Left renal cortex interstitium (tissue), 4 donors: ENCODE measurements at places on chromosomes 1 and 21.

GRCh38 chr1:153392258-153392657 lies 1.4 kb upstream of the S100A8 start:
- no peak for DNase-seq

- DNase-seq, result no peak
Measured at GRCh38 chr1:212514056-212514614, 81.4 kb downstream of the NENF start.

GRCh38 chr1:25456502-25456901 lies 25.8 kb downstream of the MACO1 start:
- no peak for DNase-seq

- DNase-seq, result no peak
Measured at GRCh38 chr1:12339811-12340543, 110.1 kb downstream of the VPS13D start.

GRCh38 chr1:36425791-36426190 lies 24.5 kb downstream of the OSCP1 start:
- DNase-seq, result no peak

GRCh38 chr1:59163268-59164092 lies 133.4 kb upstream of the FGGY start:
- no peak for DNase-seq

DNA sequence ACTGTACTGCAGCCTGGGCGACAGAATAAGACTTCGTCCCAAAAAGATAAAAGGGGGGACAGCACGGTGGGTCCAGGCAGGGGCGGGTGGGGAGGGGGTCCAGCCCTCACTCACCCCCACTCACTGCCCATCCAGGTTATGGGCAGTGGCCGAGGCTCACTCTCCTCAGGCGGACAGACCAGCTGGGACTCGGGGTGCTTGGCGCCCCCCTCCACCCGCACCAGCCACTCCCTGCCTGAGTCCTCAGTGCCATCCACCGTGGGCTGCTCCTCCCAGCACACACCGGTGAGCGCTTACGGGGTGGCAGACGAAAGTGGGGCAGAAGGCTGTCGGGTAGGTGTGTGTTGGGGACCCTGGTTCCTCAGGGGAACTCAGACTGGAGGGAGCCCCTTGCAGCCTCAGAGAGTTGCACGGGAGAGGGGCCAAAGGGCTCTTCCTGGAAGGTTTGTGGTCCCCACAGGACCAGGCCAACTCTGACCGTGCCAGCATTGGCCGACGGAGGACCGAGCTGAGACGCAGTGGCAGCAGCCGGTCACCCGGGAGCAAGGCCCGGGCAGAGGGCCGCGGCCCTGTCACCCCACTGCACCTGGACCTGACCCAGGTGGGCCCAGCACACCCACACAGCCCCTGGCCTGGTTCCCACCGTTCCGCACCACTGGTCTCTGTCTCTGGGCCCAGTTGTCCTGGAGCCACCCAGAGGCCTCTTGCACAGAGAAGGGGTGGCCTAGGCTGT lies 6.6 kb downstream of the PLEKHN1 start:
- no peak for DNase-seq

DNA sequence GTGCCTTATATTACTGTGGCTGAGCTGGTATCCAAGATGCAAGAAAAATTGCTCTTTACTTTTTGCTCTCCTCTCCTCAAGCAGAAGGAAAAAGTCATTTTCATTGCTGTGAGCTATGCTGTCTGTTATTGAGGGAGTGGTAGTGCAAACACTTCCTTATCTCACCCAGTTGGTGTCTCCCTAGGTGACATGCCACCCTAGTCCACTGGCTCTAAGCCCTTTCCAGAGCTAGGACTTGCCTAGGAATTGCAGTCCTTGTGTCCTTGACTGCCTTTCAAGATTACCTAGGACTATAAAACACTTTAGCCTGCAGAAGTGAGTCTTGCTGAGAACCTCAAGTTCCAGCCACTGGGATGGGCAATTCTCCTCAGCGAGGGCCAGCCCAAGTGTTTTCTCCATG lies 458.3 kb downstream of the MRPL39 start:
- DNase-seq, result no peak

DNA sequence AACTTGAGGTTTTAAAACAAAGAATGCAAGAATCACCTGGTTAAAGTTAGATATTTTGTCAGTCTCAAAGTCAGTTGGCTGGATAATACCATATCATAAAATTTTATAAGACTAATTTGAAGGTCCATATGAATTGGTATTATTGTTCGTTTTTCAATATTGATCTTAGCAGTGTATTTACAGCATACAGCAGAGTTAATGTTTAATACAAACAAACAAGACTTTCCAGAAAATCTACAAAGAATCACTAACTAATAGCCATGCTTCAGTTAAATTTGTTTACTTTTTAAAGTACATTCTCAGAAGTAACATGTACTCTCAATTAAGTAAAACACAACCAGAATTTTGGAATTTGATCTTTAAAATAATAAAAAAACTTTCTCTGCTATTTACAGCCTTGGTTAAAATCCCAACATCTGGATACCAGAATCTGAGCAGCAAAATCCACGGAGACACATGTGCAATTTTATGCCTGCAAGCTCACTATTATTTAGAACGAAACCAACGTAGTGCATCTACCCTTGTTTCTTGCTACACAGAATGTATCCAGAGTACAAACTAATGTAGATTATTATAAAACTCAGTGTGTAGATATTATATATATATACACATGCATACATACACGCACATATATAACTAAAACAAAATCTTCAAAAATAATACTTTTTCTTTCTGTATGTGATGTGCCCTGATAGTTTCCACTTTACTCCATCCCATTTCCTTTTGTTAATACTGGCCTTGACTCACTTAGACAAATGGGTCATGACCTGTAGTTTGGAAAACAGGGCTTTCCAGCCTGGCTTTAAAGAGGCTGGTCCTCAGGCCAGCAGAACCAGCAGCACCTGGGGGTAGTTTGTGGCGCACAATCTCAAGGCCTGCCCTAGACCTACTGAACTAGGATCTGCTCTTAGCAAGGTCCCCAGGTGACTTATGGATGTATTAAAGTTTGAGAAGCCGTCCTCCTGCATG lies 63.6 kb upstream of the ERG start:
- no peak for DNase-seq

GRCh38 chr21:39721885-39722284 lies 23.1 kb upstream of the IGSF5 start:
- no peak for DNase-seq

DNA sequence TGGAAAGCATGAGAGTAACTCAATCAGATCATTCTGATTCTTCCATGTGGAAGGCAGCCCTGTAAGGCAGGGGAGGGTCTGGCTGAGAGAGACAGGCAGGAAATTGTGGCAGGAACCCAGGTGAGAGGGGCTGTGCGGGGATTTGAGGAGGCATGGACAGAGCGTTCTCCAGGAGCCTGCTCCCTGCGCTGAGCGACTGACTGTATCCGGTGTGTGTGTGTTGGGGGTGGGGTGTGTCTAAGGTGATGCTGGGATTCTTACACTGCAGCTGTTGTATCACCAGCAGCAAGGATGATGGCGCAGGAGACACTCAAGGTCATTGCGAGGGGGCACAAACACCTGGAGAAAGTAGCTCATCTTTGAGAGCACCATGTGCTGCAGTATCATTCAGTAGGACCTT lies 128.5 kb downstream of the RHOU start:
- no peak for DNase-seq

DNA sequence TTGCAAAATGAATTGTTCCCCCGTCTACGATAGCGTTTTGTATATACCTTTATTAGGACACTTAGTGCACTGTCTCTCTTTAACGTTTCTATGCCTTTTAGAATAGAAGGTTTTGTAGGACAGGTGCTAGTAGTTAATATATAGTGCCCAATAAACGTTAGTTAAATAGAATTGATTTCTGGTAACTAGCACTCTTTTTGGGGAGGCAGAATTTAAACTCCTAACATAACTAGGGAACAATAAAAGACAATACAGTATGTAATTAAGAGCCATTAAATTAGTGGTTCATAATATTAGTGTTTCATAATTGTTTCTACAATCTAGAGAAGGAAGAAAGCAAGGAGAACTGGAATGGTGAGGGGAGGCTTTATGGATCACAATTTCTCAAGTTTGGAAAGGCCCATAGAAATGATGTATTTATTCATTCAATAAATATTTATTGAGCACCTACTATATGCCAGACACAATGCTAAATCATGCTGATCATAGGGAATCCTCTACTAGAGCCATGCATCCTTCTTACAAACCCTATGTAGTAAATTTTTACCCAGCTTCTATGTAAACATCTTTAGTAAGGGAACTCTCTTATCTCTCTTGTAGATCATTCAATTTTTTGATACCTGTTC lies 742 bp downstream of the POLR3GL start:
- DNase-seq, result no peak

DNA sequence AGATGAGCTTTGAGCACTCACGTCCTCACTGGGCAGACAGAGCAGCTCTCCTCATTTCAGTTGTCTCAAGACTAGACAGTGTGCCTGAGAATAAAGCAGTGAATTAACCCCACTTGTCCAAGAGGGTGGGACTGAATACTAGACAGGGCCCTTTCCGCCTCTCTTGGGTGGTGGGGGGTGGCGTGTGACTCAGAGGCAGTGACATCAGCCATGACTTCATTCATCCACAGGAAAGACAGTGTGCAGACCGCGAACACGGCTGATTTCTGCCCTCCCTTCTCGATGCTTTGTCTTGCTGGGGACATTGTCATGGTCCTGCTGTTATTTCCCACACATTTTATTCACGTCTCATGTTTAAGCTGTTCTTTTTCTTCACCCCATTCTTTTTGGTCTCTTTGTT lies 64.9 kb downstream of the FGGY start:
- no peak for DNase-seq

GRCh38 chr1:205316161-205316566 lies 5.4 kb downstream of the NUAK2 start:
- no peak for DNase-seq

- no peak for DNase-seq
Measured at GRCh38 chr1:235864931-235865525, 1.7 kb downstream of the LYST start.

DNA sequence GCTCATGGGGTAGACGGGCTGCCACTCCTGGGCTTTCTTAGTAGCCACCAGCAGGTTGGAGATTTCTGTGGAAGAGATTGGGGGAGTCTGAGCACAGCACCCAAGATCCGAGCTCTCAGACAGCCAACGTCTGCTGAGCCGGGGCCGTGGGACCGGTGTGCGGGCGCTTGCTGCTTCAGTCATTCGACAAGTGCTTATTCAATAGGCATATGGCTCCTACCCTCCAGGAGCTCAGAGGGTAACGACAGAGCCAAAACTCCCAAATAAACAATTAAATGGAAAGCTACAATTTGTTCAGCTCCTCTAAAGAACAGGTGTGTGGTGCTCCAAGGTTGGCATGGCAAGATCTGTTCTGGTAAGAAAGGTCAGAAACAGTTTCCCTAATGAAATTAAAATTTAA lies 106.0 kb downstream of the RAVER2 start:
- DNase-seq, result no peak

- no peak for DNase-seq
Measured at GRCh38 chr1:215360758-215361157, 206.3 kb upstream of the KCTD3 start.

DNA sequence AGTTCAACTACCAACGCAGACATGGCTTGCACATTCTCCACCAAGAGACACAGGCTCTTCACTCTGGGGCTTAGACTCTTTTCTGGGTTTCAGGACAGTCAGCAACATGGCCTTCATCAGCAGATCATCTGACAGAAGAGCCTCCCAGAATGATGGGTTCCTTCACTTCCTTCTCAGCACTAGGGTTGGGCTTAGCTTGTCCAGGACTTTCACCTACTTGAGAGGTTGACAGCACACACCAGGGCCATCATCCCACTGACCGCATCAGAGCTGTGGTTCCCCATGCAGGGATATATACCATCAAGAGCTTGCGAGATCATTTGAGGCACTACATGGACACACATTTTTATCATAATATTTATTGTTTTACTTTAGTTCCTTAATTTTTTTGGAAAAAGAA lies 10.4 kb upstream of the NCF2 start:
- DNase-seq, result no peak

DNA sequence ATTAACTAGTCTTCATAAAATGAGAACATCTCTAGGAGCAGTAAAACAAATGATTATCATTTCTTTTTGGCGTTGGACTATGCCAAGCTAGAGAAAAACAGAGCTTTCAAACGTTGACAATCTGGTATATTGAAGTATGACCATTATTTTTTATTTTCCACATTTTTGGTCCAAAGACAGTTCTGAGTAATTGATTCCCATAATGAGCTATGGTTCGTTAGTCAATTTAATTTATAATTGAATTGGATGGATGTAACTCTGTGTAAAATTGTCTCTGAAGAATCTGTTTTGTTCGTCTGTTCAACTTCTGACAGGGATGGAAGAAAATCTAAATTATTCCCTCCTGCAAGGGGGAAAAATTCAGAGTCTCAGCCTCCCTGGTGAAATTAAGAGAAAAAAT lies 234.5 kb downstream of the LMO4 start:
- no peak for DNase-seq

- DNase-seq, result no peak
Measured at GRCh38 chr21:32163386-32163785, 115.5 kb downstream of the MIS18A start.

DNA sequence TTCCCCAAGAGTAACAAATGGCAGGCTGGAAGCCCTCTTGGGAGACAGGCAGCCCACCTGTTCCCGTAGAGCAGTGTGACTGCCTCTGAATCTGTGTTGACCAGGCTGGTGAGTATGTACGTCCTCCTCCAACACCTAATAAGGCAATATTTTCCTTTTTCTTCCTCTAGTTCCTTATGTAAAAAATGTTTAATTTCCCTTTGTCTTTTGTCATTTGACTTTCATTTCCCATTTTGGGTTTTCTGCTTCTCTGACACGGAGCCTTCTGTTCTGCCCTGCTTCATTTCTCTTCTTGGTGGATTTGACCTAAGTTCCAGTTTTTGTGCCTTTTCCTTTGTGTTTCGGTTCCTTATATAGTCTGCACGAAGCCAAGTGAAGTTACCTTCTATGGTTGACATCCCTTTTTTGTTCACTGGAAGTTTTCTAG lies 65.8 kb upstream of the ATF3 start:
- no peak for DNase-seq

DNA sequence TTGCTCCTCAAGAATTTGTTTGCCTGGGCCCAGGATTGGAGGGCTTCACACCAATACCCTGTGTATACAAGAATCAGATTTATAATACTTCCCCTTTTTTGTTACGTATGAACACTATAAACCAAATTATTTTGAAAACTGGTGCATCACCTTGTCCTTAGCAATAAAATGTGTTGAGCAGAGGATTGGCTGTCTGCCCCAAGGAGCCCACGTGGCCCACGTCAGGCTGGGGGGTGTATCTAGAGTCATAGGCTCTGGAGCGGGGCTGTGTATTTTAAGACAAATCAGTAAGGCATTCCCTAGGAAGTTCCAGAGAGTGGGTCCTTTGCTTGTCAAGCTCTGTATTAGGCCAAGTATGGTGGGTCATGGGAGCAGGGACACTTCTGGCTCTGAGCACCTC lies 2.0 kb upstream of the ST3GAL3 start:
- no peak for DNase-seq

DNA sequence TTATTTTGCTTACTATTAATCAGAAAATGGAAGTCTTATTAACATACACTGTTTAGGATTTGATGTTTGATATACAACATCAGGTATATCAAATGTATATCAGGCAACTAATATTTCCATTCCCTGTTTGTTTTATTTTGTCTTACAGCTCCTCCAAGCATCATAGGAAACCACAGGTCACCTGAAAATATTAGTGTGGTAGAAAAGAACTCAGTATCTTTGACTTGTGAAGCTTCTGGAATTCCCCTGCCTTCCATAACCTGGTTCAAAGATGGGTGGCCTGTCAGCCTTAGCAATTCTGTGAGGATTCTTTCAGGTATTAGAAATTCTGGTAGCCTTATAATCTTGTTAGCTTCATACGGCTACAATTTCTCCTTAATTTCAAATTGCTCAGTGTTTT lies 318.0 kb downstream of the TPR start:
- DNase-seq, result no peak

GRCh38 chr1:177632923-177633615 lies 336.8 kb downstream of the SEC16B start:
- DNase-seq, result no peak
